ENCODE measurements at places on chromosomes 16 and 17.

GRCh38 chr17:64219571-64219970 is 43.5 kb downstream of the TEX2 start:
- no peak overlapping the region for H3K4me3 ChIP-seq
- no peaks in the 10 kb centered on the region for H3K27me3 ChIP-seq
- no peaks in the 10 kb centered on the region for H3K36me3 ChIP-seq
- peaks cover 16% of the 10 kb centered on the region for H3K4me1 ChIP-seq
- no peak for DNase-seq

DNA sequence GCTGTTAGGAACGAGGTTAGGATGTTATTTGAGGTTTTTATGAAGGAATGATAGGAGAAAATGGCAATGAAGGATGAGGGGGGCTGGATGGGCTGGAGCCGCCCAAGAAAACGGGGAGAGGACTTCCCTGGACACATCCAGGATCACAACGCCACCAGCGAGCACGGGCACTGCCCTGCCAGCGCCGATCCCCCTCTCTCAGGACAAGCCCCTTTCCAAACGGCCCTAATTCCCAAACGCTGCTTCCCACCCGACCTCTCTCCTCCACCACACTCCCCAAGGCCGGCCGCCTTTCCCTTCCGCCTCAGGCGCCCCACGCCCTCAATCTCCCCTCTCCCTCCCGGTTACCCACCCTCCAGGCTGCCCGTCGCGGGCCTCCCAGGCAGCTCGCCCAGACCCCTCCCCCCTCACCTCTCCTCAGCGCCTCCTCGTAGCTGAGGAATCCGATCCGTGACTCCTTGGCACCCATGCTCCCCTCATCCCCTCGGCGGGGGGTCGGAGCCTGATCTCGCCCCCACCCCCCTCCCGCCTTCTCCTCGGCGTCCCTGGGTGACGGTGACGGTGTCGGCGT is 377 bp downstream of the USP32 start:
- H3K27me3 ChIP-seq = no peaks in the 10 kb centered on the region
- DNase-seq = no peak
- peak overlapping the region; percentile 66 for H3K4me3 ChIP-seq
- peak overlapping the region; percentile 94 for H3K27ac ChIP-seq
- H3K4me1 ChIP-seq = peaks cover 36% of the 10 kb centered on the region
- H3K36me3 ChIP-seq = no peaks in the 10 kb centered on the region

DNA sequence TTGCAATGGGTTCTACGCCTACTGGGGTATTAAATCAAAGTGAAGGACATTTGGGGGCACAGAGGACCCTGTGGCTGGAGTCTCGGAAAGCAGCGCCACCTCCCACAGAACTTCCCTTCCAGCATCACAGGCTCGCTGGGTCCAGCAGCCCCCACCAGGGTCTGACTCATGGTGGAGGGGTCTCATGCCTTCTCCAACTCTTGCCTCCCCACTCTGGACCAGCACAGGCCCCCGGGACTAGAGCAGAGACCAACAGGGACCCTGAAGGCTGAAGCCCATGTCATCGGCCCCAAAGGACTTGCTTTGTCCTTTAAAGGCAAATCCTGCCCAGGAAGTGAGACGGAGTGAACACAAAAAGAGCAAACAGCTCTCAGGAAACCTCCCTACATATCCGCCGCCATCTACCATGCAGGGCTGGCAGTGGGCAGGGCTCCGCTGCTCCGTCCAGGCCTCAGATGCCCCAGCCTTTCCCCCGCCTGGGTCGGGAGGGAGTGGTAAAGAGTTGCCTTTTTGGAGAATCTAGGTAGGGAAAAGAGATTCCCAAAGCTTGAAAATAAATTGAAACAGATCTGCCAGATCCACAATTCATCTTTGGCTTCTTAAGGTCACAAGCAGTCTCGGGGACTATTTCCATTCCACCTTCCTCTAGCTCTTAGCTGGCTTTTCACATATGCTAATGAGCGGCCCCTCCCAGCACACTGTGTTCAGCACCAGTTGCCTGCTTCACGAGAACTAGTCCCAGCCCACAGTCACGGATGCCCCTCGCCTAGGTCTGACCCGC is 2.1 kb upstream of the GPRC5C start:
- H3K36me3 ChIP-seq = no peaks in the 10 kb centered on the region
- peaks cover 6% of the 10 kb centered on the region for H3K4me1 ChIP-seq
- DNase-seq = peak; percentile 30
- H3K27ac ChIP-seq = peak overlapping the region; percentile 94
- H3K4me3 ChIP-seq = no peak overlapping the region

DNA sequence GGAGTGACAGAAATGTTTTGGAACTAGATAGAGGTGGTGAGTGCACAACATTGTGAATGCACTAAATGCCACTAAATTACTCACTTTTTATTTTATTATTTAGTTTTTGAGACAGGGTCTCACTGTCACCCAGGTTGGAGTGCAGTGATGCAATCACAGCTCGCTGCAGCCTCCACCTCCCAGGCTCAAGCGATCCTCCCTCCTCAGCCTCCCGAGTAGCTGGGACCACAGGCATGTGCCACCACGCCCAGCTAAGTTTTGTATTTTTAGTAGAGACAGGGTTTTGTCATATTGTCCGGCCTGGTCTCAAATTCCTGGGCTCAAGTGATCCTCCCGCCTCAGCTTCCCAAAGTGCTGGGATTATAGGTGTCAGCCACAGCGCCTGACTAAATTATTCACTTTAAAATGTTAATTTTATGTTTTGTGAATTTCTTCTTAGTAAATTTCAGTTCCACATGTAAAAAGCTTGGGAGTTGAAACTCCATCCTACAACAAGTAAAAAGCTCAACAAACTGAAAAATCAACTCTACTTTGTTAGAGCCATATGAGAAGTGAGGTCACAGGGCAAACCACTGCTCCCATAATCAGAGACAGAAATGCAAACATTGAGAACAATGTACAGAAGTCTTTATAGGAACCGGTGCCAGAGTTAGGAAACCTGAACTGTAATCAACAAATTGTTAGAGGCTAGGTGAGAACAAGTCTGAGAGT is 13.8 kb upstream of the SLC5A10 start:
- no peaks in the 10 kb centered on the region for H3K36me3 ChIP-seq
- no peaks in the 10 kb centered on the region for H3K4me1 ChIP-seq
- DNase-seq = peak; percentile 20
- no peaks in the 10 kb centered on the region for H3K27me3 ChIP-seq
- H3K4me3 ChIP-seq = no peak overlapping the region
